Fibroblast of mammary gland (primary cell): ENCODE measurements at places on chromosomes 3 and 15.

DNA sequence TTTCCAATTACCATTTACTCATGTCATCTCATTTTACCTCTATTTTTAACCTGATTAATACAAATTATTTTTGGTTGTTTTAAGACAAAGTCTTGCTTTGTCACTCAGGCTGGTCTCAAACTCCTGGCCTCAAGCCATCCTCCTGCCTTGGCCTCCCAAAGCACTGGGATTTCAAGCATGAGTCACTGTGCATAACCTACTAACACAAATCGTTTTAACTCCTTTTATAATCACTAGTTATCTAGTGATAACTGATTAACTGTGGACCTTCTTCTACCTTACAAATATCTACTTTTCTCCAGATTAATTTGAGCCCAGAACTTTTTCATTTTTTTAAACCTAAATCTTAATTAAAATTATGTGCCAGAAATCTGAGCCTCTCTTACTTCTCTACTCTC is 4.6 kb downstream of the ATP13A3 start:
- no peak for DNase-seq

DNA sequence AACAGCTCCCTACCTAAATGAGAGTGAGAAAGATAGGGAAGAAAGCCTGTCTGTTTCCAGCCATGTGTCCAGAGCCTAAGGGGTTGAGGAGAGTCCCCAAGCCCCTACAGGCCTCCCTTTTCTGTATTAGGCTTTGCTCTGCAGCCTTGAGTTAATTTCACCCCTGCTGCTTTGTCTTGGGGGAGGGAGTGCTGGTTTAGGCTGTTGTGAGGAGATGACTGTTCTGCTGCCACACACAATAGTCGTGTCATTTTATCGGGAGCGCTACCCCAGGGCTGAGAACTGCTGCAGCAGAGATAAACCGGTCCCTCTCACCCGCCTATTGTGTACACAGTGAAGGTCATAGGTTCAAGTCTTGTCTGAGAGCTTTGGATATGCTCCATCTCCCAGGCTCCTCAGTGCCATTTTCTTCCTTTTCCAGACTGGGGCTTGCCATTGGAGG is 1.4 kb downstream of the ZNF609 start:
- no peak for DNase-seq

DNA sequence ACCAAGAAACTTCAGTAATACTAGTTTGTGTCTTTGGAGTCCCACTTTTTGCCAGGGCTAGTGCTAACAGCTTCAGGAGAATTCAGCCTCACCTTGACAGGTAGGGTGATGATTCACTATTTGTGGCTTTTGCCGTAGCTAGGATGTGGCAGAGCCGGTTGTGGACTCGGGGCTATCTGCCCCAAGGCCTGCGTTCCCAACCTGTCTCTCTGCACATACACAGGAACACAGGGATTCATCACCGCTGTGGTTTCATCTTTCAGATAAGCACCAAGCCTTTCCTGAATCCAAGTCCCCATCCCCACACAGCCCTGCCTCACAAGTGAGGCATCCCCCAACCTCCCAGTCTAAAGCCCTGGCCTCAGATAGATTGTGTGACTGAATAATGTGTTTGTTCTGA is 45.2 kb upstream of the POLG start:
- no peak for DNase-seq

DNA sequence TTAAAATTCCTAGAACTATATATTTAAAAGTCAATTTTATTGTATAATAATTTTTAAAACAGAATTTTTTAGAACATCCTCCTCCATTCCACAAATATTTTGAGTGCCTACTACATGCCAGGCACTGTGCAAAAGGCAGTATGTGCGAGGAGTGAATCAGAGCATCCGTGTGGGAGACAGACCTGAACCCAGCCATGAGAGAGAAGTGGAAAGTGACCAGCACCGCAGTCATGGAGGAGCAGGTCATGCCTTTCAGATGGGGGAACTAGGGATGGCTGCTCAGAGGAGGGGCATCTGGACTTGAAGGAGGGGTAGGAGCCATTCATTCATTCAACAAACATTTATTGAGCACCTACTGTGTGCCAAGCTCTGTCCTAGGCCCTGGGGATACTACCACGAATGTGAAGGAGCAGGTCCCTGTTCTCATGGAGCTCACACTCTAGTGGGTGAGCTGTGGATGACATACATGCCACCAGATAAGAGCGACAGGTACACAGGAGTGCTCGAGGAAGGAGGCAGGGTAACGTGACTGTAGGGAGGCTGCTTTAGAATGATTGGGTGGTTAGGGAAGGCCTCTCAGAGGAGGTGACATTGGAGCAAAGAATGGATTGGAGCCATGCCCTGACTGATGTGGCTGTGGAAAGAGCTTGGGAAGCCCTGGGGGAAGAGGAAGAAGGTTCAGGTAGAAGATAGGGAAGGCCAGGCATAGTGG is 3.1 kb upstream of the CHRNA3 start:
- DNase-seq = no peak

- no peak for DNase-seq
These were observed 538.2 kb downstream of the FOXP1 start for GRCh38 chr3:71045212-71045916.

DNA sequence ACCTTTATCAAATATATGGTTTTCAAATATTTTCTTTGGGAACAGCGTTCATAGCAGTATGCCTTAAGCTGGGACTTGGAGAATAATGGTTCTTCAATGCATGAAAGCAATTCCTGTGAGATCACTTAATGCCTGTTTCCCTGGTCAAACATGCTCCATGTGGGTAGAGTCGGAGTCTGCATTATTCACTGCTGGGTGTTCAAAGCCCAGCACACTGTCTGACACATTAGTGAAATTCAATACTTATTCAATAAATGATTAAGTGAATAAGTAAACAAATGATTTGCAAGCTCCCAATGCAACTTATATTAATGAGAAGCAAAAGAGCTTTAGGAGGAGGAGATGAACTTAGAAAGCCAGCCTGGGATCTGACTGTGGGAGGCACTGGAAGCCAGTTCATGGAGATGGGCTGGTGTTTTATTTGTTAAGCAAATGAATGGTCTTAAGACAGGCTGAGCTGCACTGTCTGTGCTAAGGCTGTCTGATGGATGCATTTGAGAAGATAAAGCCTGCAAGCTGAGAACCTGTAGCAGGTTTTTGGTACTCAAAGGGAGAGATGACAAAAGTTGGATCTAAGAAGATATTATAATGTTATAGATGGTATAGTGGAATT is 490.8 kb downstream of the MCTP2 start:
- no peak for DNase-seq

- DNase-seq = no peak
These were observed 82.3 kb downstream of the ST6GAL1 start for GRCh38 chr3:187012609-187013051.

- no peak for DNase-seq
These were observed 8.2 kb downstream of the RCN2 start for GRCh38 chr15:76939715-76940114.

DNA sequence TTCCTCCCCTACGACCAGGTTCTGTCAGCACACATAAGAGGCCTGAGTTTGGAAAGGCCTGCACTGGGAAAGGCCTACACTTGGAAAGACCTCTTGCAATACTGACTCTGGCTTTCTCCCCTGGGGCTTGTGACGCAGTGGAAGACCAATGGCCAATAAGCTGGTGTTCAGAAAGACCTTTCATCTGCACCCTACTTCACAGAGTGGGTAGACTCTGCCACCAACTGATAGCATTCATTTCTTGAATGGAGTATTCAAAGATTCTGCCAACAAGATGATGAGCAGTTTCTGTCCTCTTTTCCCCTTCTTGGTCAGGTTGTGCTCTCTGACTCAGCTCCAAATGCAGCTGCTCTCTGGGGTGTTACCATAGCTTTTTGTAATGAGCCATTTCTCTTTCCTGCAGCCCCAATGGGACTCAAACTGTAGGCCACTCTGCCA is 48.8 kb downstream of the TIPARP start:
- DNase-seq = peak; percentile 74

DNA sequence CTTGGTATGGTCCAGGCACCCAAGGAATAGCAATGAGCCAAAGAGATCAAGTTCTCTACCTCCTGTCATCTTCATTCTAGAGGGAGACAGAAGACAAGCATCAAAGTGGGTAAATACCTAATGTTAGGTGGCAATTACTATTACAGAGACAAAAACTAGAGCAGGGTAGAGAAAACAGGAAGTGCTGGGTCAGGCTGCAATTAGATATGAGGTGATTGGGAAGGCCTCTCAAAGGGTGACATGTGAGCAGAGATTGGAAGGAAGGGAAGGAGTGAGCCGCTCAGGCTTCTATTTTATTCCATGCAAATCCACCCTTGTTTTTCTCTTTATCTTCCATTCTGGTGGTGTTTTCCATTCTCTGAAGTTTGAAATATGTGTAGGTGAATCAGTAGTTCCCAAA is 37.4 kb downstream of the EBLN2 start:
- no peak for DNase-seq

DNA sequence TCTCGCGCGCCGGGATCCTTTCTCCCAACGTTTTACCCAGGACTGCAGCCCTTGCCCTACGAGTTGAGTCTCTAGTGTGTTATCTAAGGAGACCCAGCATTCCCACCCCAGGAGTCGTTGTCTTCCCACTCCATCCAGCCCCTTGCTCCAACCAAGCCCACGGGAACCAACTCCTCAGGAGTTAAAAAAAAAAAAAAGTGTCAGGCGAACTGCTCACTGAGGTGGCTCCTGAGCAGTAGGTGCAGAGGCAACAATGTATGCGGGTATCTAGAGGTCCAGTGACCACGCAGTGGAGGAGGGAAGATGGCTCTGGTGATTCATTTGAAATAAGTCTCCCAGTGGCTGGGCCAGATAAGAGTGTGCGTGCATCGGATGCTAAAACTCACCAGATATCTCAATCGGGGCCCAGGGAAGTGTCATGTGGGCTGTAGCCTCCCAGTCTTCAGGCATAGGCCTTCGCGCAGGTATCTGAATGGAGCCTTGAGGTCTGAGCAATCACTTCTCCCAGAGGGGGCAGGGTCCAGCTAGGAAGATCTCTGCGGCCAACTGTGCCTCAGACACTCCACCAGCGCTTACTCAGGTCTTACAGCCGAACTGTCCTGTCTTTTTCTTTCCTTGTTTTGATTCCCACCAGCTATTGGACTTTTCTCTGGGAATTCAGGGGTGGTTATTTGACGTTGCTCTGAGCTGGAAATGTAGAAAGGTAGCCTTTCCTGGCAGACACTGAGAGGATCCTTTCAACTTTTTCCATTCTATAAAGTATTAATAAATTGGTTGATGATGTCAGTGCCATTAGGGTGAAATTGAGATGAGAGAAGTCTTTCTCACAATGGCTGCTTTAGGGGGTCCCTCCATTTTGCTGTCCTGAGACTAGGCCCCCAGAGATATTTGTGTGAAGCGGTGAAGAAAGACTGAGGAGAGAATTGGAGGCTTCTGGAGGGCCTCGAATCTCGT is 21.0 kb downstream of the ZIC4 start:
- no peak for DNase-seq

- DNase-seq = no peak
These were observed 286.9 kb upstream of the PLSCR5 start for GRCh38 chr3:146892041-146892440.

DNA sequence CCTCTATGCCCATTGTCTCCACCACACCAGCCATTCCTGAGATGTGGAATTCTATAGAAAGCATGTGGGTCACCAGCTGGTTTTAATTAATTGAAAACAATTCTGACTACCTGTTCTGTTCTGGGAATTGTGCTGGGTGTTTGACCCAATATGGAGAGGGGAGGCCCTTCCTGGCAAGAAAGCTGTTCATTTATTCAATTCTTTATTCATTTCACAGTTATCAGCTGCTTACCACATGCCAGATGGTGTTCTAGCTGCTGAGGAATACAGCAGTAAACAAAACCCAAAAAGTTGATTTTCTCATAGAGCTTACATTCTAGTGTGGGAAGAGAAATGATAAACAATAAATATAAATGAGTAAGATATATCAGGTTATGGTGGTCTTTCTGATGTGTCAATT is 296.1 kb upstream of the RASGRP1 start:
- DNase-seq = peak; percentile 49

GRCh38 chr3:176734146-176734545 is 463.1 kb downstream of the TBL1XR1 start:
- no peak for DNase-seq

GRCh38 chr3:148820361-148821245 is 7.0 kb upstream of the CPB1 start:
- no peak for DNase-seq

GRCh38 chr3:100912976-100913545 is 80.2 kb downstream of the ABI3BP start:
- peak; percentile 63 for DNase-seq

- peak; percentile 6 for DNase-seq
These were observed 55.6 kb downstream of the LYSMD4 start for GRCh38 chr15:99677540-99678134.
